ENCODE measurements at places on chromosomes 11 and 22. TPM values are rescaled to one million over a fixed set of nuclear protein-coding genes. Genes with fewer than 3 reads are reported as not detected.

Gene HEPACAM
- not detected for total RNA-seq

Gene KCNJ11
- 0.95 TPM for total RNA-seq

Gene OR4C45
- total RNA-seq, result not detected

Gene ZBTB16
- 2.2 TPM for total RNA-seq

Gene LARGE2
- total RNA-seq, result 3.2 TPM

Gene DTX4
- 0.24 TPM for total RNA-seq

Gene CDC42EP1
- 0.31 TPM for total RNA-seq

Gene GRAP2
- 41.8 TPM for total RNA-seq

Gene IL10RA
- 120 TPM for total RNA-seq

Gene SCYL1
- 88.5 TPM for total RNA-seq

Gene KDM4D
- total RNA-seq, result 1.8 TPM

Gene HTR3A
- not detected for total RNA-seq

Gene OR10A3
- not detected for total RNA-seq

Gene FGF19
- not detected for total RNA-seq

All from CD8-positive, alpha-beta memory T cell (primary cell).